ENCODE measurements at places on chromosomes 5 and 9.
A peak's percentile ranks its signal among the peaks of the same experiment; 100 is the strongest.

DNA sequence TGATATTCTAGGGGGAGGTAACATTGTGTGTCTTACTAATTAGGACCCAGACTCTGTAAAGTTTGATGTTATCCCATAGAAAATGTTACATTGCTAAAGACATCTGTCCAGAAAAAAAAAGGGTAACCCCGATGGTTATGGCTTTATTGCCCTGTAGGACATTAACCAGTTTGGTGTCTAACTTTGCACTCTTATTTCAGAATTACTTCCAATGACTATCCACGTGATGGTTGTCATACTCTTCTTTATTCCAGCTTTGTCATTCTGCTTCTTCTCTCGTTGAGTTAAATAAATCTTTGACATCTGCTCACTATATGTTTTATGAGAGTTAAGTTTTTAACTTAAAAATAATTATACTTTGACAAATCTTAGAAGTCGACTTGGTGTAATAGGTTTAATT lies 180.4 kb upstream of the ANKRD55 start:
- no peak for DNase-seq

DNA sequence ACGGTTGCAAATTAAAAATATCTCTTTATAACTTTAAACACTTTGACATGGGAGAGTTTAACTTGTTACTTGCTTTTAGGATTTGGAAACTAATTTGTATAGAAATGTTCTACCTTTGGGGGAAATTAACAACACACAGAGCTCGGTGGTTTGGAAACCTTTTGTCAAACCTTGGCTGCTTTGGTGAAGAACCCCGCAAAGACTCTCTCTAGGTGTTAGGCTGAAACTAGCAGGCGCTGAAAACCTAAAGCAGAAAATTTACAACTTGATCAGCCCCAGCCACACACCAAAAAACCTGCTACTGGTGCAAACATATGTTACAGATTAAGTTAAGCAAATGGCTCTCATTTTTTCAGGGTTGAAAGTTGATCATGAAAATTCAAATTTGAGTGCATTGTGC lies 25.8 kb downstream of the NR2F1 start:
- no peak for DNase-seq

DNA sequence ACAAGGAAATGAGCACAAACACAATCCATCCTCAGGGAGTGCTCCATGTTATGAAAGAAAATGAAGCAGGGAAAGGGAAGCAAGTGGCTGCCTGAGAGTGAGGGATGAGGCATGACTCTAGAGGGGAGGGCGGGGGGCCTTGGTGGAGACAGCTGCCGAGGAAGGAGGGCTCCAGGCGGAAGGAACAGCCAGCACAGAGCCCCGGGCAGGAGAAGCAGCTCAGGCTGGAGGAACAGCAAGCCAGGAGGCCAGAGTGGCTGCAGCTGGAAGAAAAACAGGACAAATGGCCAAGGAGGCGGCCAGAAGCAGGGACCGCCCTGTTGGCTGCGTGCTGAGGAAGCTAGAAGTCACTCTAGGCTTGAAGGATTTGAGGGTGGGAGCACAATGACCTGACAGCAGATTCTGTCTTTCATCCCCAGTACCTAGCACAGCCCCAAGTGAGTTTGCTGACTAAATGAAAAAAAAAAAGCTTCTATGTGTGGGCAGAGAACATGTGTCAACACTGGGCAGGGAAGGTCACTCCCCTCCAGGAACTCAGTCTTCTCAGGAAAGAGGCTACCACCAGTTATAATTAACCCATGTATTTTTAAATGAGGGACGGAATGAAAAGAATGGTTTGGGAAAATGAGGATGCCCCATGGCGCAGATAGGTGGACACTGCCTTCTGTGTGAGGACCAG lies 142.8 kb downstream of the DCP2 start:
- peak; percentile 60 for DNase-seq

DNA sequence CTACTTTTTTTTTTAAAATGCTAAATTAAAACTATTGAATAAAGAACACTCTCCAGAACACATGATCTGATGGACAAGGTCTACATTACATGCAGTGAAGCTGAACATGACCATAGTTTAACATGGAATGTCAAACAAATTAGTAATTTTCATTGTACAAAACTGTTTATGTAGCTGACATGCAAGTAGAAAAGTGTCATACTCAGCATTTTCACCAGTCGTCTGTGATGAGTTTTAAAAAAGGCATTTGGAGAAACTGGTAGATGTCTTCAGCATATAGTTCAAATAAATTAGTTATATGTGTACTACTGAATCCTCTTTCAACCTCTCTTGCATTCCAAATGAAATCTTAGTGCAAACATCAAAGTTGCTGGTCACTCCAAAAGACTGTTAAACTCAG lies 301.9 kb downstream of the FER start:
- DNase-seq, result no peak

- no peak for DNase-seq
Observed at GRCh38 chr9:92639124-92639523, 30.8 kb downstream of the IPPK start.

DNA sequence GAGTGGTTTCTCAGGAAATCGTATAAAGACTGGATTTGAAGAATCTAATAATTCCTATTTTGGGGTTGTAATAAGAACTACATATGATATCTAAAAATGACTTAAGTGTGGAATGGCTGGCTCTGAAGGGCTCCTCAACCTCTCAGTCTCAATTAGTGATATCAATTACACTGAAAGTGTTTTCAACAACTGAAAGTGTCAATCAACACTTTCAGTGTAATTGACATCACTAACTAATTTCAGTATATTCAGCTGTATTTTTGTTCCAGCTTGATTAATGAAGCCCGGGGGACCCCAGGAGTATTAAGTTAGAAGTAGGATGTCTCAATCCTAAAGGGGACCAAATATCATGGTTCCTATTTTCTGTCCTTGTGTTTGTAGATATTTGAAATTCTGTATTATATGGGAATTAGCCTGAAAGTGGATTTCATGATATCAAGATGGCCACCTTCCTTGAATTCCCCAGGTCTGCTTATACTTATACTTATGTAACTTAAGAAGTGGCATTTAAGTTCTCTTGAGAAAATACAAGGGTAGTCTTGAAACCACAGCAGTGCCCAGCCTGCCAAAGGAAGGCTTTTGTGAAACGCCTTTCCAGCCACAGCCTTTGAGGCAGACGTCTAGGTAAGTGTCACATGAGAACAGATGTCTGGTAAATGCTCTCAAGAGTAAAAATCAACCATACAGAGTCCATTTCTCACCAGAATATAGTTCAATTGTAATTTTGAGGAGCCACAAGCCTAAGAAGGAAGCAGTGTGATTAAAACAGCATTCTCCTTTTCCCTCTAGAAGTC lies 4.6 kb downstream of the BASP1 start:
- no peak for DNase-seq

DNA sequence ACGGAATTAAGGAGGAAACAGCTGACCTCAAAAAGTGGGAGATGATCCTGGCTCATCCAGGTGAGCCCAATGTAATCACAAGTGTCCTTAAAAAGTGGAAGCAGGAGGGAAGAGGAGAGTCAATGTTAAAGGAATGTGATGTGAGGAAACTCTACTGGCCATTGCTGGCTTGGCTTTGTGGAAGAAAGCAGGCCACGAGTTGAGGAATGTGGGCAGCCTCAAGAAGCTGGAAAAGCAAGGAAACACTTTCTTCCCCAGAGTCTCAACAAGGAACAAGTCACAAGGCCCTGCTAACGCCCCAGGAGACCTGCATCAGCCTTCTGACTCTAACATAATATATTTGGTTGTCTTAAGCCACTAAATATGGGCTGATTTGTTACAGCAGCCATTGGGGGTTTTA lies 252.8 kb downstream of the PSAT1 start:
- no peak for DNase-seq

DNA sequence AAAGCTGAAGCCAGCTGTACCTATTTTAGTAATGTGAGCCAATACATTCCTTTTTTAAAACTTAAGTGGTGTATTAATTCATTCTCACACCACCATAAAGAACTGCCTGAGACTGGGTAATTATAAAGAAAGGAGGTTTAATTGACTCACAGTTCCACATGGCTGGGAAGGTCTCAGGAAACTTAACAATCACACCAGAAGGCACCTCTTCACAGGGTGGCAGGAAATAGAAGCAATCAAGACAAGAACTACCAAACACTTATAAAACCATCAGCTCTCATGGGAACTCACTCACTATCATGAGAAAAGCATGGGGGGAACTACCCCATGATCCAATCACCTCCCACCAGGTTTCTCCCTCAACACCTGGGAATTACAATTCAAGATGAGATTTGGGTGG lies 21.0 kb downstream of the ESM1 start:
- no peak for DNase-seq

GRCh38 chr9:125405938-125406809 lies 144.5 kb downstream of the GAPVD1 start:
- no peak for DNase-seq

All from foreskin fibroblast (primary cell).